AG09319 (cell line): ENCODE measurements at places on chromosomes 13 and 19.

DNA sequence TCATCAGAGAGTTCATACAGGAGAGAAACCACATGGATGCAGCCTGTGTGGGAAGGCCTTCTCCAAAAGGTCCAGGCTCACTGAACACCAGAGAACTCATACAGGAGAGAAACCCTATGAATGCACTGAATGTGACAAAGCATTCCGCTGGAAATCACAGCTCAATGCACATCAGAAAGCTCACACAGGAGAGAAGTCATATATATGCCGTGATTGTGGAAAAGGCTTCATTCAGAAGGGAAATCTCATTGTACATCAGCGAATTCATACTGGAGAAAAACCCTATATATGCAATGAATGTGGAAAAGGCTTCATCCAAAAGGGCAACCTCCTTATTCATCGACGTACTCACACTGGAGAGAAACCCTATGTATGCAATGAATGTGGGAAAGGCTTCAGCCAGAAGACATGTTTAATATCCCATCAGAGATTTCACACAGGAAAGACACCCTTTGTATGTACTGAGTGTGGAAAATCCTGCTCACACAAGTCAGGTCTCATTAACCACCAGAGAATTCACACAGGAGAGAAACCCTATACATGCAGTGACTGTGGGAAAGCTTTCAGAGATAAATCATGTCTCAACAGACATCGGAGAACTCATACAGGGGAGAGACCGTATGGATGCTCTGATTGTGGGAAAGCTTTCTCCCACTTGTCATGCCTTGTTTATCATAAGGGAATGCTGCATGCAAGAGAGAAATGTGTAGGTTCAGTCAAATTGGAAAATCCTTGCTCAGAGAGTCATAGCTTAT lies 17.7 kb downstream of the ZNF613 start:
- no peak for DNase-seq

GRCh38 chr19:49064029-49064629 lies 489 bp downstream of the NTF4 start:
- DNase-seq = no peak

GRCh38 chr19:13401388-13401787 lies 104.9 kb downstream of the CACNA1A start:
- no peak for DNase-seq

DNA sequence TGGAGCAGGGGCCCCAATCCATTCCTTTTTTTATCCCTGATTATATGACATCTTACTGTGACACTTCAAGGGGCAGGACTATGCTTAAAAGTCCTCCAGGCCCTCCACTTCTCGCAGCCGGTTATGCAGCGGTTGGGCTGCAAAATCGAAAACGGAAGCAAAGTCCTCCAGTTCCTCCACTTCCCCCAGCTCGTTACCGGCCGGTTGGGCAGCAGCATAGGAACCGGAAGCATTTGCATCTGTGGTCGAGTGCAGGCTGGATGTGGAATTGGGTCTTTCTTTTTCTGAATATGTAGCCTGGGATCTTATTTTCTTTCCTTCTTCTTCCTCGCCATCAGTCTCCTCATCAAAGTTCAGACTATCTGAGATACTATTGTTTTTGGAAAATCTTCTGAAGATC lies 46.1 kb downstream of the OXGR1 start:
- no peak for DNase-seq
